ENCODE measurements at places on chromosomes 16 and 17.

- no peak for DNase-seq
Measured at GRCh38 chr17:62854098-62854680, 46.1 kb upstream of the MARCHF10 start.

GRCh38 chr17:7208027-7208571 is 11.5 kb downstream of the DLG4 start:
- DNase-seq, result no peak

DNA sequence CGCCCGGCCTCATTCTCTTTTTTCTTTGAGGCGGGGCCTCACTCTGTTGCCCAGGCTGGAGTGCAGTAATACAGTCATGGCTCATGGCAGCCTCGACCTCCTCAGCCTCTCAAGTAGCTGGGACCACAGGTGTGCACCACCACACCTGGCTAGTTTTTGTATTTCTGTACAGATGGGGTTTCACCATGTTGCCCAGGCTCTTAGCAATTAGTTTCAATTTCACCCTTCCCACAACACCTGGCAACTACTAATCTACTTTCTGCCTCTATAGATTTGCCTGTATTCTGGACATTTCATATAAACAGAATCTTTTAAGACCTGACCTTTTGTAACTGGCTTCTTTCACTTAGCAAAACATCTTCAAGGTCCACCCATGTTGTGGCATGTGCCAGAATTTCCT is 8.0 kb upstream of the NT5M start:
- no peak for DNase-seq

GRCh38 chr16:24535827-24536226 is 3.5 kb upstream of the RBBP6 start:
- DNase-seq, result no peak

- DNase-seq, result no peak
Measured at GRCh38 chr17:71039391-71039790, 870.1 kb downstream of the KCNJ2 start.

DNA sequence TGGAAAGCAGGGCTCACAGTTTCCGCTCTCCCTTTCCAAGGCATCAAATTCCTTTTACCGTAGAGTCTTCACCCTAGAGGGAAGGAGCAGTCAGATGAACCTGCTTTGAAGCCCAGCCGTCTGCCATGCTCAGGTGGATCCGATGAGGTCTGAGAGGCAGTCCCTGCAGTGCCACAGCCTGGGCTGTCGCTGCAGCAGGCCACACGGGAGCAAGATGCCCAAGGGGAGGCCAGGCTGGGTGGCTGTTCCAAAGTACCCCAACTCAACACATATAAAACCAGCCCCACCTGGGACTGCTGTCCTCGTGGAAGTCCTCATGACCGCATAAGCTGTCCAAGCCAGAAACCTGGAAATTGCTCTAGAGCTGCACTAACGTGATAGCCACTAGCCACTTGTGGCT is 4.9 kb upstream of the LIMD2 start:
- DNase-seq, result no peak

- DNase-seq, result no peak
Measured at GRCh38 chr17:77927777-77928518, 30.6 kb upstream of the TNRC6C start.

DNA sequence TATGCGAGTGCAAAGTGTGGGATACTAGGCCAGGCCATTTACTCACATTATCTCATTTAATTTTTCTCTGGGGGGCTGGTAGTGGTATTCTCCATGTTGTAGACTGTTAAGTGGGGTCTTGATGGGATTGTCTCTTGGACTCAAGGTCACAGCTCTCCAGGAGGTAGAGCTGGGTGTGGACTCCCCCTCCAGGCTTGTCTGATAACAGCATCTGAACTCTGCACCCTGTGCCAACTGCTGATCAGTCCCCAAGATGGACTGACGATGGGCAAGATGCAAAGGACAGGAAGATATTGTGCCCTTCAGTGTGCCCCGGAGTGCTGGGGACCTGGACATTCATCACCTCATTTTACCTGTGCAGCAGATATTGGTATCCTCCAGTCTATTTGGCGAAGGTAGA is 147.8 kb downstream of the MSI2 start:
- DNase-seq, result no peak

DNA sequence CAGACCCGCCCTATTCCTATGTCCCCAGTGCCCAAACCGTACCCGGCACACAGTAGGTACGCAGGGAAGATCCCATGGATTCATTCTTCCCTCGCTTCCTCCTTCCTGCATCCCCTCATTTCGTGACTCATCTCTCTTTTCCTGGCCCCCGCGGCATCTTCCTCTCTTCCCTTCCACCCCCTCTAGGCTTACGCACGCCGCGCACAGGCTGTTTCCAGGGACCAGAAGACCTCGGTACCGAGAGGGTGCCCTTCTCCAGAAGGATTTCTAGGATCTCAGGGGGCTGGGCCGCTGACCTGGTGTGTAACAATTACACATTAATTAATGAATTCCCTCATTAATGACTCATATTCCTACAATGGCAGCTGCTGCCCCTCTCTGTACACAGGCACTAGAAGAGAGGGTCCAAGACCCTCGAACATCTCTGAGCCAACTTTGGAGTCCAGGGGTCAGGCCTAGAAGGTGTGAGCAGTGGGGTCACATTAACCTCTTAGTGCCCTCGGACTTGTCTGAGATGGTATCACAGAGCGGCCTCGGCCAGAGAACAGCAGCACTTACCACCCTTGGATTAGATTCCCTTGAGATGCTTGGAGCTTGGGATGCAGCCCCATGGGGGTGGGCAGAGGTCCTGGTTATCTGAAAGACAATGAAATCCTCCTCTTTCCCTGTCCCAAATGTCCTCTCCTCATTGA is 16.8 kb upstream of the PLLP start:
- DNase-seq, result no peak

DNA sequence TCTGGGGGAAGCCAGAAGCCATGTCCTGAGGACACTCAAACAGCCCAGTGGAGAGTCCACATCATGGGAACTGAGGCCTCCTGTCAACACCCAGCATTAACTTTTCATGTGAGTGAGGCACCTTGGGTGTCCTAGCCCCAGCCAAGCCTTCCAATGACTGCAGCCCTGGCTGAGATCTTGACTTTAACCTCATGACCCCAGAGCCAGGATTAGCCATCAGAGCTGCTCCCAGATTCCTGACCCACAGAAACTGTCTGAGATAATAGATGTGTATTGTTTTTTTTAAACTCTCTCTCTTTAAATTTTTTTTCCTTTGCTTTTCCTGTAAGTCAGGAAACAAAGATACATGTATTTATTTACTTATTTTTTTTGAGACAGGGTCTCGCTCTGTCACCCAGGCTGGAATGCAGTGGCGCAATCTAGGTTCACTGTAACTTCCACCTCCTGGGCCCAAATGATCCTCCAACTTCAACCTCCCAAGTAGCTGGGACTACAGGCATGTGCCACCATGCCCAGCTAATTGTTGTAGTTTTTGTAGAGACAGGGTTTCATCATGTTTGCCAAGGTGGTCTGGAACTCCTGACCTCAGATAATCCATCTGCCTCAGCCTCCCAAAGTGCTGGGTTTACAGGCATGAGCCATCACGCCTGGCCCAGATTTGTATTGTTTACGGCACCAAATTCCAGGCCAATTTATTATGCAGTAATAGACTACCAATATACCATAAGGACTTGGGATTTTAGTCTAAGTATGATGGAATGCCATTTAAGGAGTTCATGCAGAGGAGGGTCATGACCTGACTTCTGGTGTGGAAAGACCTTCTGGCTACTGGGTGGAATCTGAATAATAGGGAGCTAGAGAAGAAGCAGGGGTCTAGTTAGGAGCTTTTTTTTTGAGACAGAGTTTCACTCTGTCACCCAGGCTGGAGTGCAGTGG is 14.0 kb upstream of the TMEM94 start:
- no peak for DNase-seq

DNA sequence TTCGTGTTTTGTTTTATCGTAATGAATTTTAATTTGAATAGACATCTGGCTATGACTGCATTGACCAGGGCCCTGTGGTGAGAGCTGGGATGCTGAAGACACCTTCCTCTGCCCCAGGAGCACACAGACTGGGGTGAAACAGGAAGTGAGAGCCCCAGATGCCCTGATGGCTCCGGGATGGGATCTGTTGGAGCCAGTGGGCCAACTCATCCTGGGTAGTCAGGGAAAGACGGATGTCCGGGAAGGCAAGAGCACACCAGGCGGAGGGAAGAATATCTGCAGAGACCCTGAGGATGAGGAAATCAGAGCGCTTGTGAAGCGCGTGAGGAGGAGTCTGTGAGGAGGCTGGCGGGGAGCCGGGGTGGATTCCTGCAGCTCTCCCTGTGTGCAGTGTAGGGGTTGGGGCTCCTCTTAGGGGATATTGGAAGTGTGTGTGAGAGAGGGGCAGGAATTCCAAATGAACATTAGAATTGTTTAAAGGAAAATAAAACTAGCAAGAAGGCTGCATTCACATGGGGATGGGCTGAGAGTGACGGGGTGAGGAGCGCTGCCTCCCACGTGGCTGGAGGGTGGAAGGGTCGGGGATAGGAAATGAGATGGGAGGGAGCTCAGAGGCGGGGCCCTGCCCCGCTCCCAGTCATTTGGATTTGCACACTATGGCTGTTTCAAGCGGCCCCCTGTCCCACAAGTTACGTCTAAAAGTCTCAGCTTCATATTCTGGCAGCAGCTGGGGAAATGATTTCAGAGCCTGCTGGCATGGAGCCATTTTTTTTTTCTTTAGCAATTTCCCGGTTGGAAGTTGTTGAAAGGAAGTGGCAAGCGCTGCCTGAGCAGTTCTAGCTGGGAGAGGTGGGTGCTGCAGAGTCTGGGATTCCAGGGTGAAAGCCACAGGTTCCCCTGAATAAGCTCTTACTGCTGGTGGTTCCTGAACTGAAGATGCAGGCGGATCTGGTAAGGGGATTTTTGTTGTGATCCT is 71.2 kb upstream of the LGALS9 start:
- no peak for DNase-seq

DNA sequence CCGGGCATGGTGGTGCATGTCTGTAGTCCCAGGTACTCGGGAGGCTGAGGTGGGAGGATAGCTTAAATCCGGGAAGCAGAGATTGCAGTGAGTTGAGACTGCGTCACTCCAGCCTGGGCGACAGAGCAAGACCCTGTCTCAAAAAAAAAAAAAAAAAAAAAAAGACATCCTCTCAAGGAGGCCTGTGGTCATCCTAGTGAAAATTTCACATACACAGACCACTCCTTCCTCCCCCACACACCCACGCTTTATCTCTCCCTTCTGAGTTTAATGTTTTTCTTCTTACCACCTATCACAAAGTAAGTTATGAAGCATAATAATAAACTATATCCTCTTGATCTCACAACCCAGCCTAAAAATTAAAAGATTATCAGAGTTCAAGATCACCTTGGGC is 1.3 kb upstream of the NOL11 start:
- no peak for DNase-seq

GRCh38 chr16:2933136-2933535 is 21.4 kb downstream of the FLYWCH1 start:
- no peak for DNase-seq

- DNase-seq, result no peak
Measured at GRCh38 chr17:74085434-74085833, 118.0 kb upstream of the RPL38 start.

GRCh38 chr17:57696050-57696449 is 49.0 kb downstream of the CCDC182 start:
- no peak for DNase-seq

GRCh38 chr17:36130346-36130745 is 26.7 kb downstream of the CCL4 start:
- DNase-seq, result no peak

GRCh38 chr17:53571342-53571741 is 251.4 kb upstream of the KIF2B start:
- no peak for DNase-seq

GRCh38 chr17:59643159-59644140 is 23.8 kb downstream of the CLTC start:
- DNase-seq, result no peak

DNA sequence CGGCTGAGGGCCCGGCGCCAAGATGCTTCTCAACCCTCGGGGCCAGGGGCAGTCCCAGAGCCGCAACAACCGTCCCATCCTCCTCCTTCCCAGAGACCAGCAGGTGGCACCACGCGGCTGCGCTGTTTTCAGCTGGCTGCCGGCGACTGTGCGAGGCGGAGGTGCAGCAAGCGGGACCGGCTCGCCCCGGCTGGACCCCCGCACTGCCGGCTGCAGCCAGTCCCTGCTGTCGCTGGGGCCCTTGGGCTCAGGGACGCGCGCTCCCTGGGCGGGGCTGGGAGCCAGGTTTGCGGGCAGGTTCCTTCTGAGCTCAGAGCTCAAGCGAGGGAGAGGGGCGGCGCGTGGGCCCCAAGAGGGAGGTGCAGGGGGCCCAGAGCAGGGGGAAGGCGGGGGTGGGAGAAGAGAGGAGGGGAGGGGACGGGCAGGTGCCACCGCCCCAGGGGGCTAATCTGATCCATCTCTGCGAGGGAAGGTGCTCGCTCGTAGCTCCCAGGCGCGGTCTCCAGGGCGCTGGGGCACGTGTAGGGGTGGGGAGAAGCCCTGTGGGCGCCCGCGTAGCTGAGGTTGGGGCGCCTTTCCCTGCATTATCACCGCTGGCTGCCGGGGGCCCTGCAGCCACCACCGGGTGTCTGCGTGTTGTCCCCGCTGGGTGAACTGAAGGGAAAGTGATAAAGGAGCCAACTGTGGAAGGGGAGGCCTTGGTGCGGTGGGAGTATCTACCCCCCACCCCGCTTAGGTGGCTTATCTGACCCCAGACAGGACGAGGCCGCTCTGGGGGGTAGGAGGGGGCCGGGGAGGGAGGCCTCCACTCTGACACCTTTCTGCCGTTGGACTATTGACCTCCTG is 24.2 kb downstream of the STAT5A start:
- DNase-seq, result no peak

DNA sequence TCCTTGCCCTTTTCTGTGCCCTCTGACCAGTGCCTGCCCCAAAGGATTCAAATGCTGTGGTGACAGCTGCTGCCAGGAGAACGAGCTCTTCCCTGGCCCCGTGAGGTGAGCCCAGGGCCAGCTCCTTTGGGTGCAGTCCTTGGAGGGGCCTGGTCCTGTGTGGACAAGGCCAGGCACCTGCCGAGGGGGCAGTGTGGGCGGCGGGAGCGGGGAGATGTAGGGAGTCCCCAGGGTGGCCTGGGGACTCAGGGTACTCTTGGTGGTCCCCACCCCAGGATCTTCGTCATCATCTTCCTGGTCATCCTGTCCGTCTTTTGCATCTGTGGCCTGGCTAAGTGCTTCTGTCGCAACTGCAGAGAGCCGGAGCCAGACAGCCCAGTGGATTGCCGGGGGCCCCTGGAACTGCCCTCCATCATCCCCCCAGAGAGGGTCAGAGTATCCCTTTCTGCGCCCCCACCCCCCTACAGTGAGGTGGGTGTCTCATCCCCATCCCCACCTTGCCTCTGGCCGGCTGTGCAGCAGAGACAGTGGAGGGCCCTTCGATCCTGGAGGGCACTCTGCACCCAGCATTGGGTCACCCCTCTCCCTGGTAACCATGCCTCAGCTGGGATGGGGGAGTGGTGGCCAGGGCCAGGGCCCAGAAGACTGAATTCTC is 4.4 kb downstream of the TMEM92 start:
- DNase-seq, result no peak

DNA sequence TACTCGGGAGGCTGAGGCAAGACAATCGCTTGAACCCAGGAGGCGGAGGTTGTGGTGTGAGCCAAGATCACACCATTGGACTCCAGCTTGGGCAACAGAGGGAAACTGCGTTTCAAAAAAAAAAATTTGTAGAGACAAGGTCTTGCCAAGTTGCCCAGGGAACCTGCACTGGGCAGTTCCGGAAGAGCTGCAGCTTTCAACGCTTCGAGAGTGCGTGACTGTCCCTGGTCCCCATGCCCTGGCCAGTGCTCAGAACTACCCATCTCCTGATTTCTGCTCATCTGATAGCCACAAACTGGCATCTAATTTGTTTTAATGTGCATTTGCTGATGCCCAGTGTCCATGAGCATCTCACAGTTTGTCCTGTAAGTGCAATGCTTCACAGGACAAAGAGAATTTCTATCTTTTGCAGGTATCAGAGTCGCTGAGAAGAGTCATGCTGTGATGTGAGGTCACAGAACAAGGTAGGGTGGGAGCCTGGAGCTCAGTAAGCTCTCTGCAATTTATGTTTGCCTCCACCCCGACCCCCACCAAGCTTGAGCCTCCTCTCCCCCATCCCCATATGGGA is 3.9 kb downstream of the ACTG1 start:
- no peak for DNase-seq
